A549 (cell line): ENCODE measurements at places on chromosomes 12 and 14.

DNA sequence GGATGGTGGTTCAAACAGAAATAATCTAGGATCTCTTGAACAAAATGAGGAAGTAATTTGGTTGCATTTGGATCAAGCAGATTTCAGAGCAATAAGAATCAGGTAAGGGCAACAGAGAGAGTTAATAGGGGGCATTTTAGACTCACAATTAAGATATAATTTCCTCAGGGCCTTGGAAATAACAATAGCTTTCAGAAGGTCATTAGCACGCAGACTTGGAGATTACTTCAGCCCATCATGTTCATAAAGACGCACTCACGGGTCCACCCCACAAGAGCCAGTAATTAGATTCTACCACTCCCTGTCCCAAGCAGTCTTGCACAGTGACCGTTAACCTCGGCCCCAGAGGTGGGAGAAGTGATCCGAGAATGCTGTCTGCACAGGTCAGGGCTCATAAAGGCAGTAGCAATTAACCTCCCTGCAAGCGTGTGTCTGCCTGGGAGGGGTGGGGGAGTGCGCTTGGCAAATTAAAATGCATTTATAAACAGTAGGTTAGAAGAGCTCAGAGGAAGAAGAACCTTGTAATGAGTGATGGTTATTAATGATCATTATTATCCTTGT lies 125.7 kb upstream of the CCDC196 start:
- no peak for DNase-seq

DNA sequence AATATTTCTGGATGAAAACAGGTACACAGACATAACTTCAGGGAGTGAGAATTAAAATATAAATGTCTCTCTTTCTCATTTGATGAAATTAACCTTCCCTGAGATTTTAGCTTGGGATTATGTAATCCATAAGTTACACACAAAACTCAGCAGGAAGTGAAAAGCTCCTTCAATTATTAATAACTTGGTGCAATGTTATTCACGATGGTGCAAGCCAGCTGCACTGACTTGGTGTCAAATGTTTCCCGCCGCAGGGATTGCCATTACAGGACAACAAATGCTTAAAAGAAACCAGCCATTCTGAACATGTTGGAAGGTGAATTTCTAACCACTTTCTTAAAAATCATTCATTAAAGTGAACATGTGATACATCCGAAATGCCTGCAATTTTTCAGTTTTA lies 250.4 kb downstream of the FOXN3 start:
- DNase-seq, result no peak

GRCh38 chr14:77738559-77739250 lies 22.3 kb downstream of the SNW1 start:
- DNase-seq, result no peak

- no peak for DNase-seq
These were observed 60.0 kb downstream of the TMTC2 start for GRCh38 chr12:82746668-82747067.

DNA sequence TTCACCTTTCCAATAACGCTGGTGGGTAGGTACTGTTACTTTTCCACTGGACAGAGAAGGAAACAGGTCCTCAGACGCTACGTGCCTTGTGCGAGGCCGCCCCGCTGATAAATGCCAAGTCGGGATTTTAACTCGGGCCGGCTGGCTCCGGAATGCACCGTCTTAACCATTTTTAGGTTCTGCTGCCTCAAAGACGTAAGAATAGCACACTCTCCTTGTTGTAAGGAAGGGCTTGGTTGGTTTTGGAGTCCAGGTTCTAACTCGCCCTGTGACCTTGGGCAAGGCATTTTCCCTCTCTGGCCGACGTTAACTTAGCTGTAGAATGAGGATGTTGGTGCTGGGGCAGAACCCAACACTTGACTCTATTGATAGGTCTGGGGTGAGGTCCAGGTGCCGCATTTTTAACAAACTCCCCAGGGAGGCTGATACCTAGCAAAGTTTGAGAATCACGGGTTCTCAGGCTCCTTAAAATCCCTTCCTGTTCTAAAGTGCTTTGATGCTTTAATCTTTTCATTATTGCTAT lies 814 bp downstream of the ANKRD13A start:
- no peak for DNase-seq
